Diencephalon (tissue), 1 donor: ENCODE measurements at places on chromosomes 12 and 14. TPM values are rescaled to one million over a fixed set of nuclear protein-coding genes. Genes with fewer than 3 reads are reported as not detected.

The IRAK3 gene
- 4.4 TPM for total RNA-seq

The RERGL gene
- 1.8 TPM for total RNA-seq

The IL22 gene
- not detected for total RNA-seq

The AQP6 gene
- total RNA-seq: 0.46 TPM

The ANHX gene
- total RNA-seq: not detected

The HOXC12 gene
- total RNA-seq: not detected

The GRIN2B gene
- total RNA-seq: 97.1 TPM

The PLEKHD1 gene
- total RNA-seq: 0.23 TPM

The PUS1 gene
- 7.4 TPM for total RNA-seq

The SLCO1C1 gene
- total RNA-seq: 21.5 TPM

The ZNF10 gene
- total RNA-seq: 36.0 TPM

The ASCL1 gene
- 14.5 TPM for total RNA-seq

The ETFRF1 gene
- total RNA-seq: 37.6 TPM

The C12orf54 gene
- total RNA-seq: not detected

The KCNH5 gene
- total RNA-seq: 10.6 TPM

The OASL gene
- 0.46 TPM for total RNA-seq

The DEPDC4 gene
- total RNA-seq: 2.8 TPM

The ANGEL1 gene
- total RNA-seq: 12.2 TPM

The GLT8D2 gene
- 11.5 TPM for total RNA-seq

The EML5 gene
- 45.4 TPM for total RNA-seq

The ARHGEF25 gene
- total RNA-seq: 22.4 TPM
